ENCODE measurements at places on chromosomes 1 and 21.
A peak's percentile ranks its signal among the peaks of the same experiment; 100 is the strongest.

DNA sequence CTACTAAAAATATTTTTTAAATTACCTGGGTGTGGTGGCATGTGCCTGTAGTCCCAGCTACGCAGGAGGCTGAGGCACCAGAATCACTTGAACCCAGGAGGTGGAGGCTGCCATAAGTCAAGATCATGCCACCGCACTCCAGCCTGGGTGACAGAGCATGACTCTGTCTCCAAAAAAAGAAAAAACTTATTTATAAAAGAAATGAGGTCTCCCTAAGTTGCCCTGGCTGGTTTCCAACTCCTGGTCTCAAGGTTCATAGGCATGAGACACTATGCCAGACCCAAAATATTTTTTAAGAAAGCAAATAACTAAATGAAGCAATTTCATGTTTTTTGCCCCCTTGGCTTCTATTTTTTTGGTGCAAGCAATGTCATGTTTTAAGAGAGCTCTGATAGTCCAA lies 32.9 kb downstream of the EIF4G3 start:
- no peak for DNase-seq

DNA sequence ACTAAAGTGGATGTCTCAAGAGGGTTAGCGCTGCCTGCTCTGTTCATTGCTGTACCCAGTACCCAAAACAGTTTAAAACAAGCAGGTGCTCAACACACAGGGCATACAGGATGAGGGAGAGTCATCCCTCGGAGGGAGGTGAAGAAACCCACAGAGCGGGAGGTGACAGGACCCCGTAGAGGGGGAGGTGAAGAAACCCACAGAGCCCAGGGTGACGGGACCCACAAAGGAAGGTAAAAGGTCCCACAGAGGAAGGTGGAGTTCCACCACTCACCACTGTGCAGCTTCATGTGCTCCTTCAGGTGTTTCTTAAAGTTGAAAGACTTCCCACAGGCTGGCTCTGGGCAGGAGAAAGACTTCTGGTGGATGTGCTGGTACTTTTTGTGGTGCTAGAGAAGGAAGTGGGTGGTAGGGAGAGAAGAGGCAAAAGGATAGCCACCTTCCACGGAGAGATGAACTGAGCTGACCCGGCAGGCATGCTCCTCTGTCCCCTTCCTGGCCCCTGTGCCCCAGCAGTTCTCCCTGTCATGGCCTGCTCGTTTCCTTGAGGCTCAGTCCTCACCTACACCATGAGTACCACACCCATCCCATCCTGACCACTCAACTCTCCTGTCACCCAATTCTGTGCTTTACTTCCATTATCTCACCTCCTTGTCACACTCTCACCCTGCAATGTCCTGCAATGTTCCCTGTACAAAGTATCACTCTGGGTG lies 5.1 kb downstream of the ZNF692 start:
- no peak for DNase-seq

DNA sequence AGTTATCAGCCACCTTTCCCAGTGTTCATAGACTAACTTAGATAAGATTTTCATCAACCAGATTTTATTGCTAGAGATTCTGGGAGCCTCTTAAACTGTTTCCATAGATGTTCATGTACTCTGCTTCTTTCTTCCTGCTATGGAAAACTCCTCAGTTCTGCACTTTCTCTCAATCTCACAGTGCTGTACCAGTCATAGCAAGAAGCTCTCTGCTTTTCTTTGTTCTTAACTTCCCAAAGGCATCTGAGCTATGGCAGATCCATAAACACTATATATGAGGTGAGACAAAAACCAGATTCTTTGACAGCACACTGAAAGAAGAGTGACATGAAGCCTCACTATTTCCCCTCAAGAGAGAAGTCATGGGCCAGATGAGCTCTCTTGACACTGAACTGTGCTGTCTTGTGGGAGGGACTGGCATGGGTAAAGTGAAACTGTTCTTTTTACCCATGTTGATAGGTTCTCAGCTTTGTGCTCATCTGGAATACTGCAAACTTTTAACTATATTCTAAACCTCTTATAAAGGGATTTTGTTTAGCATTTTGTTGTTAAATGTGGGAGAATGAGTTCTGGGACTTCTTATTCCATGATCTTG lies 64.2 kb upstream of the LYPLAL1 start:
- DNase-seq, result no peak

DNA sequence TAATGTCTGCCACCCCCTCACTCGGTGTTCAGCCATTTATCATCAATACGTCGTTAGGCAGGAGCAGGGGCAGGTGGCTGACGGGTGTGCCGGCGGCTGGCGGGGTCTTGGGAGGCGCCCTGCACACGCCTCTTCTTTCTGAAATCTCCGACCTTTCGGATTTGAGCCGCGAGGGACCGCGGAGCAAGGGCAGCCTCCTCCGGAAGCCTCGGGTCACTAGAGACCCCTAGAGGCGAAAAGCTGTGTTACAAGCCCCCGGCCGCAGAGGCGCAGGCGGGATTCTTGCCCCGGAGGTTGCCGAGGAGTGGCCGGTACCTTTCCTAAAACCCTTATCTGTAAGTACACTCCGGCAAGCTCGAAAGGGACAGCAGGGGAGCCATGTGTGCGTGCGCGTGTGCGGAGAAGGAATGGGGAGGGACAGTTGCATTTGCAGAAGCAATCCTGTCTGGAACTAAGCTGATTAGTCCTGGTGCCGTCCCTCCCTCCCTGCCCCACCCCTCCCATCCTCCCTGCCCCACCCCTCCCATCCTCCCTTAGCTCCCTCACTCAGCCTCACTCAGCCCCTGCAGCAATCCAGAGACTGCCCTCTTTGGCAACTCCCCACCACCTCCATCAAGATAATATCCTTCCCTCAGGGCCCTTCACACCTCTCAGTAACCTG lies 11.0 kb downstream of the BRINP2 start:
- no peak for DNase-seq

DNA sequence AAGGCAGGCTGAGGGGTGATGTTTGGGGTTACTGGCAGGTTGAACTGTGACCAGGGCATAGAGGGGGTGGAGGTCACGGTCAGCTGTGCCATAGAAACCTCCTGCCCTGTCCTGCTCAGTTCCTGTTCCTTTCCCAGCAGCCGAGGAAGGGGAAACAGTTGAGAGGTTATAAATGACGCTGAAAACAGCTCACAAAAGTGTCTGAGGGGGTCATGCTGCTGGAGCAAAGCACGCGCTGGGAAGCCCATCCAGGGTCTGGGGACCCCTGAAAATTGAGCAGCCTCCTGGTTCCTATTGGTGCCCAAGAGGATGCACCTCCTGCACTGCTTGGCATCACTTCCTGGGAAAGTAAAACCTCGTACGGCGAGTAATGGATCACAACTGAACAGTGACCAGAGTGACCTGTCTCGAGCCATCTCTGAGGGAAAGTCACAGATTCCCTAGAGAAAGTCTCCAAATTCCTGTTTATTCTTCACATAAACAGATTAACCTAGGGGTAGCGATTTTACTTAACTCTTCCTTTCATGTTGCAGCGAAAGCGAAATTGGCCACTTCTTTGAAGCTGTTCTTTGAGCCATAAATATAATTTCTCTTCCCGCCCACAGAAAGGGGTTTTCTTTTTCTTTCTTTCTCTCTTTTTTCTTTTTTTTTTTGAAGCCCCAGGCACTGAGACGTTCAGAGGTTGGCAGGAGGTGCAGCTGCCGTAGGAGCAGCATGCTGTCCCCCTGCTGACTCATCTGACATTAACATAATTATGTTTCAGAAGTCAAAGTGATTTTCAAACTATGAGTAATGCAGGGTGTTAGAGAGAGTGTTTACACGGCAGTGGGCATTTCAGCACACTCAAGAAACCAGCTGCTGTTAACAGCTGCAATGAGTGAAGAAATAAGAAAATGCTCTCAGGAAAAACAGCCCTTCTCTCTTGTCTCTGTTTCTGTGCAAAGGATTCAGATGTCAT lies 41.8 kb upstream of the ATF3 start:
- DNase-seq, result peak; percentile 16

GRCh38 chr1:186188004-186188539 lies 187.0 kb downstream of the TPR start:
- DNase-seq, result no peak

- no peak for DNase-seq
Measured at GRCh38 chr1:201813226-201813625, 15.7 kb upstream of the IPO9 start.

- DNase-seq, result no peak
Measured at GRCh38 chr21:43886565-43886964, 21.5 kb downstream of the AGPAT3 start.

DNA sequence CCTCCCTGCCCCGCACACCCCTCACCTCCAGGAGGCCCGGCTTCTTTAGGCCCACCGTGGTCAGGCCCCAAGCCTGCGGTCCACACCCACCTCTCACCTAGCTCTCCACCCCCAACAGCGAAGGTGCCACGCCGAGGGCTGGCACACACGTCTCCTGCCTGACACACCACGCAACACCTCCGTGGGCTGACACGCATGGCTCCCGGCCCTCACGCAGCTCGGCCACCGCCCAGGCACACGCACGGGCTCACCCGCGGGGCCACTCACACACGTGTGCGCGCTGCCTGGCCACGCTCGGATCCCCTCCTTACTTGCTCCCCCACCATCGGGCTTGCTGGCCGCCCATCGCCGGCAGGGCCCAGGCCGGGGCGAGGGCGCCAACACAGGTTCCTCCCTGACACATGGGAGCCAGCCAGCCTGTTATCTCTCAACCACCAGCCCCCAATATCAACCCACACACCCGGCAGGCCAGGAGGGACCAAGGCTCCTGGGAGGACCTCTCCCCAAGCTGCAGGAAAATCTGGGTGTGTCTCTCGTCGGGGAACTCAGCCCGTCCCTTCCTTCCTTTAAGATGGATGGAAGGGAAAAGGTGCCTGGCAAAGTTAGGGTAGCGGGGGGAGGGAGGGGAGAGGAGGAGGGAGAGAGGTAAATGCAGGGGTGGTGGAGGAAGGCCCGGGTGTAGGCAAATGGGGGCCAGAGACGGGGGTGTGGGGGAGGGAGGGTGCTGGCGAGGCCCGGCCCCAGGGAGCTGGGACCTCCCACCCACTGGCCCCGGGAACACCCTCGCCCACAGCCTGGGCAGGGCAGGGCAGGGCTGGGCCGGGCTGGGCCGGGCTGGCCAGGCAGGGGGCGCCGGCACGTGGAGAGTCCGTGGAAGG lies 546 bp downstream of the ELOVL1 start:
- peak; percentile 40 for DNase-seq

GRCh38 chr1:228751360-228752098 lies 16.2 kb downstream of the RHOU start:
- no peak for DNase-seq

- no peak for DNase-seq
Measured at GRCh38 chr1:9181990-9182783, 52.4 kb upstream of the H6PD start.

DNA sequence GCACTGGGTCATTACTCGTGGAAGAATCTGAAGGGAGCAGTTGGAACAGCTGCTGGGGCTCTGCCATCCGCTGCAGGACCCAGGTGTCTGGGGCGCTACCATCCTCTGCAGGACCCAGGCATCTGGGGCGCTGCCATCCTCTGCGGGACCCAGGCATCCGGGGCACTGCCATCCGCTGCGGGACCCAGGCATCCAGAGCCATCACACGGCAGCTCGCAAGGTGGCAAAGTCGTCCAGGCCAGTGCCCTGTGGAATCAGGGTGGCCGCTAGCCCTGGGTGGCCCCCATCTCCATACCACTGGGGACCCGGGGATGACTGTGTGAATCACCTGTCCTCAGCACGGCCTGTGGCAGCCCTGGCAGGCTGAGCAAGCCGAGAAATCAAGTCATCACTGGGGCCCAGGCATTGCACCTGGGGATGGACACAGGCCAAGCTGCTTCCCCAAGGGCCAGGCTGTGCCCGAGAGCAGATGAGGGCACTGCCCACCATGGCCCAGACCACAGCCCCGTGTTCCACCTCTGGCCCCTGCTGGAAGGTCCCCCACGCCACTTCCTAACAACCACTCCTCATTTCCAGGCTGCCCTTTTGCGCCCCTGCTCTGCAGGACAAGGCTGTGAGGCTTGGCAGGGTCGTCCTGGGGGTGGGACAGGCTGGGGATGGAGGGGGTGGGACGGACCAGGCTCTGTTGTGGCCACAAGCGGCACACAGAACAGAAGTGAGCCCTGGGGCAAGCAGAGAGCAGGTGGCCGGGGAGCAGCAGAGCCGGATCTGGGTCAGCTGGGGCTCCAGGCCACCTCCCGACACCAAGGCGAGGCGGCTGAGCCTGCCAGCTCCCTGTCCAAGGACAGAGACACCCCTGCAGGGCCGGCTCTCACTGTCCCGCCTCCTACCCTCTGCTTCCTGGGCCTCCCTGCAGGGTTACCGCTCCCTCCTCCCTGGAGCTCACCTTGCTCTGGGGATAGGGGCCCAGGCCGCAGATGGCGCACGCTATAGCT lies 12.7 kb downstream of the GABRD start:
- DNase-seq, result no peak

GRCh38 chr1:39214998-39215873 lies 10.7 kb downstream of the MACF1 start:
- peak; percentile 16 for DNase-seq

GRCh38 chr21:33238146-33238545 lies 8.4 kb downstream of the IFNAR2 start:
- no peak for DNase-seq

GRCh38 chr21:39314143-39315027 lies 953 bp upstream of the BRWD1 start:
- DNase-seq, result peak; percentile 70

GRCh38 chr1:67937651-67938050 lies 104.4 kb upstream of the GNG12 start:
- DNase-seq, result no peak

GRCh38 chr21:29854795-29855194 lies 85.0 kb downstream of the GRIK1 start:
- no peak for DNase-seq

Measured in stimulated activated naive CD4-positive, alpha-beta T cell (primary cell).